Right atrium auricular region (tissue), 2 donors: ENCODE measurements at places on chromosomes 4 and X.

DNA sequence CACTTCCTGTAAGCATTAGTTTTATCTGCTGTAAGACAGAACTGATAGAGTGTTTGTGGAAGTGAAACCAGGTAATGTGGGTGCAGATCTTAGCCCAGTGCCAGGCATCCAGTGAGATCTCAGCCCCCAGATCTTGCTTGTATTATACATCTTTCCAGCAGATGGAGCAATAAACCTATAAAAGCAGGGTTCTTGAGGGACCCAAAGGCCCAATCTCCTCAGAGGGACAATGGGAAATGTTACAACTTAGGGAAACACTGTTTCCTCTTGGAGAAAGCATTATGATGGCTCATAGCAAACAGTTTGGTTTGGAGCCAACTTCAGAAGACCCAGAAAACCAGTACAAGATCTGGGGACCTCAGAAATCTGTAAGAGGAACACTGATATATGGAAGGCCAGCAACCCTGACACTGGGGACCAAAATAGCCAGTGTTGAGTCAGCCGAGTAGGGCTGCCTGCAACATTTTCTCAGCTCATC lies 206.3 kb downstream of the SLC7A11 start:
- no peak for DNase-seq

GRCh38 chr4:20486433-20486832 lies 213.8 kb upstream of the PACRGL start:
- no peak for DNase-seq

GRCh38 chr4:115852767-115853091 lies 739.3 kb upstream of the NDST4 start:
- no peak for DNase-seq

DNA sequence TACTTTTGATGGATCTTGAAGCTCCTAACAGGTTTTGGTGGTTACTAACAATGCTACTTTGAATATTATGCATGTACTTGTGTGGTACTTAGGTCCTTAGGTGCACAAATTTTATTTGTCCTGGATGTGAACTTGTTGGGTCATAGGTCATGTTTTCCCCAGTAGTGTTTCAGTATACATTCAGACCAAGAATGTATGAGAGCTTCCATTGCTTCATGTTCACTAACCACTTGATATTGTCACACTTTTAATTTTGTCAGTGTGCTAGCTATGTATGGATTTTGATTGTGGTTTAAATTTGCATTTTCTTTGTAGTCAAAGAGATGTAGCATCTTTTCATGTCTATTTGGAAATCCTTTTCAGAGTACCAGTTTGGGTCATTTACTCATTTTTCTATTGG lies 32.2 kb downstream of the CLCN3 start:
- no peak for DNase-seq

DNA sequence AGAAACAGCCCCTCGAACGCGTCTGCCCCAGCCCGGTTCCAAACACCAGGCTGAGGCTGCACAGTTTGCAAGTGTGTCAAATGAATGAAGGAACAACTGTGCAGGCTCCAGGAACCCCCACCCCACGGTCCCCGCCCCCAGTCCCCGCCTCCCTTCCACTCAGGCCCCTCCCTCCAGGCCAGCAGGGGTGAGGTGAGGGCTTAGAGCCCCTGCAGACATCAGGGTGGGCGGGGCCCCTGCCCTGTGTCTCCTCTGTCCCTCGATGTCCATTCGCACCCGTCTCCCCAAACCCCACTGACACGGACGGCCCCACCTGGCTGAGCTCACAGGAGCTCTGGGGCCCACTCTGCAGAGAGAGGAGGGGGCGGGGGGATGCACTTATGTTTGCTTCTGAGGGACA lies 28.5 kb downstream of the TACC3 start:
- DNase-seq: no peak
